Activated CD4-positive, alpha-beta T cell treated with anti-CD3 and anti-CD28 coated beads, Interleukin-2, amount 50 U/mL, for 1 hour (primary cell): ENCODE measurements at places on chromosomes 3 and 15.

DNA sequence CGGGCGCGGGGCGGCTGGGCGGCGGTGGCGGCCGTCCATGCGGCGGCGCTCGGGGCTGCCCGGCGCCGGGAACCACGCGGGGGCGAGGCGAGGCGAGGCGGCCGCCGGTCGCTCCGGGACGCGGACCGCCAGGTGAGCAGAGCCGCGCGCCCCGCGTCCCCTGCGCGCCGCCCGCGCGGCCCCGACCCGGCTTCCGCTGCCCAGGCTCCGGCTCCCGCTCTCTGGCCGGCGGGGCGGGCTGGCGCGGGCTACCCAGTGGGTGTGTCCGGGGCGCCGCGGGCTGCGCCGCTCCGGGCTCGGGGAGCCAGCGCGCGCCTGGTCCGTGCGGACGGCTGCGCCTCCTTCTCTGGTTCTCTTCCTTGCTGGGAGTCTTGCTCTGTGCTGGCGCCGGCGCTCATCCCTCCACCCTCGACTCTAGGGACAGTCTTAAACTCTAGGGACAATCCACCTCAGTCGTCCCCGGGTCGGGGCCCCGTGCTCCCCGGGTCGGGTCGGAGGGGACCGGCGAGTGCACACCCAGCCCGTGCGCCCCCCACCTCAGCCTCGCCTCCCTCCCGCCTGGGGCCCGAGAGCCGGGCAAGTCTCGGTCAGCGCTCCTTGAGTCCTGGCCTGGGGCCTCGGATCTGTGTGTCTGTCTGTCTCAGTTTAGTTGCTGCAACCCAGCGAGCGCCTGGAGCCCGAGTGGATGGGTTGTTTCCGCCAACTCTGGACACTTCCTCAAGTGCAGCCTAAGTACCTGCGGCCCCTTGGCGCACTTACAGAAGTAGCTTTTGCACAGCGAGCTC lies 488 bp downstream of the THSD4 start:
- no peak for DNase-seq

DNA sequence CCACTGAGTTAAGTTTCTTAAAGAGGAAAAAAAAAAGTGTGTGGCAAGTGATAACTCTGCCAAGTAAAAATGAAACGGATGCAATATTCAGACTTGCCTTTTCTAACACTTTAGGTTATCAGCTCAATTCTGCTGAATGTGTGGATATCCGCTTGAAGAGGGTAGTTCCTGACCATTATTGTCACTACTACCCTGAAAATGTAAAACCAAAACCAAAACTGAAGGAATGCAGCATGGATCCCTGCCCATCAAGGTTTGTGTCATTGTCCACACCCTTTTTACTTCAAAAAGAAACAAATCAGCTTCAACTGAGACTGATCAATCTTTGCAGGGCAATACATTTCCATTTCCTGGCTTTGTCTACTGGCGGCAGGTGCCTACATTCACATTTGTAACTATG lies 236.1 kb downstream of the ADAMTSL3 start:
- DNase-seq: no peak

DNA sequence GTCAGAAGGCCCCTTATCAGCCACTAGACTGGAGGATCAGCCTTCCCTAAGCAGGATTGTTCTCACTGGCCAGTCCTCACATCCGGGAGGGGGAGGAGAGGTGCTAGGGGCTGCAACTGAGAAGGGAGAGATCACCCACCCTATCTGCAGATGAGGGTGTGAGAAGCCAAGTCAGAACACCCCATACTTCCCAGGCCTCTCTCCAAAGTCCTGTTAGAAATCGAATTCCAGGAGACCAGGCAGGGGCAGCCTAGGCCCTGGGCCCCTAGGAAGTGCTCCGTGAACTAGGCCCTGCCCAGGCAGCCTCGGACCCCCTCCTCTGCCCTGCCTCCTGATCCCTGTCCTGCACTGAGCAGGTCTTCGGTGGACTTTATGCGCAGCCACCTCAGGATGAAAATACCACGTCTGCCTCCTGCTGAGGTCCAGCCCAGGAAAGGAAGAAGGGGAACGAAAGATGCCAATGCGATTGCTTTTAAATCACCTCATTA lies 933 bp downstream of the DZIP1L start:
- DNase-seq: no peak

DNA sequence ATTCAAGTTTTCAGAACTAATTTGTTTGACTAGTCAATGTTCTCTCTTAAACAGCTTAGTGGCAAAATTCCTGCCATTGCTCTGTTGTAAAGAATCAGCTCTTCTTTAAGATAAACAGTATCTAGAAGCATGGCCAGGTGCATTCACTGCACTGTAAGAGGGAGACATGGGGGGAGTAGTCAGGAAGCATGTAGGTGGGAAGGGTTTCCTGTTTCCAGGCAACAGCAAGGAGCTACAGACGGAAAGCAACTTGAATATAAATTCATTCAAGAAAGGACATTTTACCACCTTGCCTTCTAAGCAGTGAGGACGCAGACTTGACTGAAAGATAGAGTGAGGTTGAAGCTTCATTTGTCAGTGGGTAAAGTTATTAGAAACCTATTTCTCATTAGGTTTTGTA lies 55.3 kb downstream of the BBX start:
- DNase-seq: no peak

GRCh38 chr3:181772166-181772565 lies 60.4 kb downstream of the SOX2 start:
- no peak for DNase-seq

GRCh38 chr3:48271763-48272498 lies 31.0 kb downstream of the ZNF589 start:
- DNase-seq: no peak

- no peak for DNase-seq
These were observed 251.9 kb downstream of the NAALADL2 start for GRCh38 chr3:175111036-175111435.

- no peak for DNase-seq
These were observed 64.2 kb downstream of the BOC start for GRCh38 chr3:113275583-113275928.

GRCh38 chr3:47421741-47422649 lies 41.2 kb downstream of the PTPN23 start:
- DNase-seq: no peak

DNA sequence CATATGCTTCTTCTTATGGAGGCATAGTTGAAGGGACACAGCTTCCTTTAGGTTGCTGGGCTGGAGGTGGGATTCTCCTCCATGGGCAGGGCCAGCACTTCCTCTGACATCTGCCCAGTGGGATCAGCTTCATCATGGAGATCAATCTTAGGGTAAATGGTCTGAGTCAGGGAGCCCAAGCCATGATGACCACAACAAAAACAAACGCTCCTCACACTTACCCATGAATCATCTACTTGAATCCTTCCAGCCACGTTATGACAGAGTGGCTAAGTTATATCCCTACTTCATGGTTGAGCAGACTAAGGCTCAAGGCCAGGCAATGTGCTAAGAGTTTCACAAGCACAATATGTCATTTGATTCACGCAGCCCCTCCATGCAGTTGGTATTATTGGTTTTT lies 87.2 kb upstream of the NMNAT3 start:
- no peak for DNase-seq
